Amniotic stem cell (primary cell): ENCODE measurements at places on chromosomes 2 and 18.

- no peak for DNase-seq
Observed at GRCh38 chr2:46076251-46076650, 221.0 kb upstream of the EPAS1 start.

GRCh38 chr2:65706411-65706810 lies 274.0 kb upstream of the SPRED2 start:
- DNase-seq, result no peak

GRCh38 chr2:168530982-168531622 lies 75.0 kb downstream of the CERS6 start:
- DNase-seq, result no peak

DNA sequence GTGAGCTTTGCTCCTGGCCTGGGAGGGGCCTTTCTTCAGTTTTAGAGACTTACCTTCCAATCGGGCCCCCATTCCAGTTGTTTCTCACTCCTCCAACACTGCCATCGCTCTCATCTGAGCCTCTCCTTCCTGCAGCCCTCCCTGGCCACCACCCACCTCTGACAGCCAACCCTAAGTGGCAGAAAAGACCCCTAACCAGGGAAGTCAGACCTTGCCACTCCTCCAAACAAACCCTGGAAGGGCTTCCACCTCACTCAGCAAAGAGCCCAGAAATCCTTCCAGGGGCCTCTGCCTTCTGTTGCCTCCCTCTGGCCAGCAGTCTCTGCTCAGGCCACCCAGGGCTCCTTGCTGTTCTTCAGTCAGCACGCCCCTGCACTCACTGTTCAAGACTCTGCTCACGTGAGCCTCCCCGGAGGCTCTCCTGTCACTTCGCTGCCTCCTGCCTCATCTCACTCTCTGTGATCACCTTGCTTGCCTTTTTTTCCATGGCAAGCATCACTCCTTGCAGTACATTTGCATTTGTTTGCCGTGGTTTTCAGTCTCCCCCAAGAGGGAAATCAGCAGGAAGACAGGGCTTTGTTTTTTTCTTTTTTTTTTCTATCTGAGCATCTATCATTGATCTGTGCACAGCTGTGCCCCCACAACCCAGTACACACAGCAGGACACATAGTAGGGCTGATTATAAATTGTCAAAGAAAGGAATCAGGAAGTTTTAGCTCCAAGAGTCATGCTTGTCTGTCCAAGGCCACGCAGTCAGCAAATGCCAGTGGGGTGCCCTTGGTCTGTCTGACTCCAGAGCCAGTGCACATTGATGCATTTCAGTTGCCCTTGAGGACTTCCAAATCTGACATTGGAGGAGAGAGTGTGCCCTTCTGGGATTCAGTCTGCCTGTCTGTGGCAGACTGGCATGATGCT lies 83.9 kb downstream of the INHBB start:
- DNase-seq, result no peak

DNA sequence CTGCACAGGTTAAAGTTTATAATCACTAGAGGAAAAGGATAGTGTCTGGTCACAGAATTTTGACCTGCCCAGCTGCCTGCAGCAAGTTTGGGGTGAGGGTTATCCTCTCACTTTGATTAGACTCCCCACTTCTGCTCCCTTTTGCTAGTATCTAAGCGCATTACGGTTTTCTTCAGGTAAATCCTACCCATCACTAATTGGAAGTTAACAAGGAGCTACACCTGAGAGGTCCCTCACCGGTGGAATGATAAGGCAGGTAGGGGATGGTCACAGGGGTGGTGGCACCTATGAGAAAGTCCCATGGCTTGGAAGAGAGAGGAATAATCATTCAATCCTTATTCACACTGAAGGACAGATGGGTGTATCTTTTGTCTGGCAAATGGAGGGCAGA lies 7.6 kb downstream of the BCL2 start:
- DNase-seq, result no peak

DNA sequence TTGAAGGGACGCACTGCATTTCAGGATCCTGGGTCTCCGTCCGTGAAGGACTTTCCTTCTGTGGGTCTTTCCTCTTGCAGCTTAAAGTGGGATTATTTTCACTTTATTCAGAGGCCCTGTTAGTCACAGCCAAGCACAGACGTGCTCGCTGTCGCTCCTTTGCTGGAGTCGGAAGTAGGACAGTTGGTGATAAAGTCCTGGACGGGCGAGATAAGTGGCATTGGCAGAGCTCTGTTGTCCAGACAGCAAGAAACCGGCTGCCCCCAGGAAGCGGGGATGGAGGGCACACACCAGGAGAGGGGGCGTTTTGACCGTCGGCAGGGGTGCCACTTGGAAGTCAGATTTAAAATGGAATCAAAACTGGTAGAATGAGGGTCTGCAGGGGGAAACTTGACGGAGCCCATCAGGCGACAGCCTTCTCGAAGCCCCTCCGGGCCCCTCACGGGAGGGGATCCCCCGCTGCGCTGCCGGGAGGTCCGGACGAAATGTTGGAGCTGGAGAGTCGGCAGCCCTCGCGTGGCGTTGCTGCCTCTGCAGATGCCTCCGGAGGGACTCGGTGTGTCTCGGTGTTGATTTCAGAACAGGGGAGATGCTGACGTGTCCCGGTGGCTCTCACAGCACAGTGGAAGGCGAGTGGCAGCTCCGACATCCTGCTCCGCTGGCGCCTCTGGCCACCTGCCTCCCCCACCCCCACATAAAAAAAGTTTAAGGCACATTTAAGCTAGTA lies 124.2 kb downstream of the NFATC1 start:
- DNase-seq, result no peak

DNA sequence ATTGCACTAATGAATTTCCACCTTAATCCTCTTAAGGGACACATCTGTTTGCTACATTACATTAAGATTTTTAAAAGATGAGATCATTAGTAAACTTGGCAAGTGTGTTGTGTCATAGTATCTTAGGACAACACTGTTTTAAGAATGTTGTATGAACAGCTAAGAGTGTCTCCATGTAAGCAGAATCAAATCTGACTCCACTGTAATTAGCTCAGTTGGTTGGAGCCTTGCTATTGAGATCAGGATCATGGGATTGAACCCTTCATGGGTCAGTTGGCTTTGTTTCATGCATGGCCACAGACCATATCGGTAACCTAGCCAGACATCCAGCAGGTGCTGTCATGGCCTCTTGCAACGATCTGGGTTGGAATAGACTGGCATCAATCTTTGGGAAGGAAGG lies 5.2 kb downstream of the FHOD3 start:
- no peak for DNase-seq

DNA sequence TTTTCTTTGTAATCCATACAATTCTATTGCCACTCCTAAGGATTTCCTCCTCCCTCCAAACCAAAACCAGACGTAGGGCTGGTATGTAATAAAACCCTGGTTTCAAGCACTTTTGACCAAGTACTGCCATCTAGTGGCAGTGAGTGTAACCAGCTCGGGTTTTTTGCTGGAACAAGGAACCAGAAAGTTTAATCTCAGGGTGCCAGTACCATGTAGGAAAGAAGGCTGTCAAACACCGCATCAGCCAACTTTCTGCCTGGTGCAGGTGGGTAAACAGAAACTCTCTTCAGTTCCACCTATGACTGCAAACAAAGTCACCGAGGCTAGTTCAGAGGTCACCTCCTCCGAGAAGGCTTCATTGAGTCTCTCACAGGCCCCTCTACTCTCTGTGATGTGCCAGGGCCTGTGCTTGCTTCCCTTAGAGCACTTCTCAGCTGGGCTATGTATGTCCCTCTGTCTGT lies 10.2 kb upstream of the THNSL2 start:
- DNase-seq, result peak; percentile 29

GRCh38 chr18:79912409-79912991 lies 39.0 kb downstream of the SLC66A2 start:
- no peak for DNase-seq

- DNase-seq, result peak; percentile 50
Observed at GRCh38 chr18:74745633-74746403, 148.1 kb downstream of the ZNF407 start.

DNA sequence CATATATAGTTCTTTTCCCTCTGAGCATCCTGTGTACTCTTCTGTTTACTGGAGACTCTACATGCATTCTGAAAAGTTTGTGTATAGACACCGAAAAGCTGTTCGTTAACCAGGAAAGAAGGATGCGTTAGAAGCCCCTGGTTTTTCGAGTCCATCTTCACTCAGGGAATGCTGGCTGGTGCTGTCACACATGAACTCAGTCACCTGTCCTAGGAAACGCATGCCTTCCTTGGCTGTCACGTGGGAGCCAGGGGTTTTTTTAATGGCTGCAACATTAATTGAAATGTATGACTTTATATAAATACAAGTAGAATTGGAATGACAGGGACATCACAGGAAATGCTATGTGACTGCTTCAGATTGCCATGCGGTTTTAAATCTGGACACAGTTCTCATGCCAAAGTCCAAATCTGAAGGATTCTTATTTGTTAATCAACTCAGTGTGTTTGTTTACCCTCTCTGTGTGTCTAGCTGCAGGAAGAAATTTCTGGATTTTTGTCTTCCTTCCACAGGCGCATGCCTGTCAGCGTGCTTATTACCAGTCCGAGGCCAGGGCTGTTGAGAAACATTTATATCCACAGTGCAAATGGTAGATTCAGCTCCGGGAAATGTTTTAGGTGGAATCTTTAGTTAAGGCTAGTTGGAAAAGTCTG lies 2.6 kb downstream of the RAMP1 start:
- DNase-seq, result no peak

GRCh38 chr2:203105996-203106395 lies 91.3 kb downstream of the NBEAL1 start:
- DNase-seq, result no peak

DNA sequence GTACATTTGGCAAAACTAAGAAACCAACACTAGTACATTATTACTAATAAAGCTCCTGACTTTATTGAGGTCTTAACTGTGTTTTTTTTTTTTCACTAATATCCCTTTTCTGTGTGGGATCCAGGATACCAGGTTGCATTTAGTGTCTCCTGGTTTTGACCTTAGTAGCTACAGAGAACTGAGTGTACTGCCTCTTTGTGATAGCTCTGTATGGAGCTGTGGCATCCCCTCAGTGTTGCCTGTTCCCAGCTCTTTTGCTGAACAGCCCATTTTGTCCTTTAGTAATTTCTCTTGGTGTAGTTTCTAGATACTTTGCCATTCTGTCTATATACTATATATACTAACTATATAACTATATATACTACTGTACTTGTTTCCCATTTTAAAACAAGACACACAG lies 31.6 kb downstream of the KCMF1 start:
- no peak for DNase-seq

DNA sequence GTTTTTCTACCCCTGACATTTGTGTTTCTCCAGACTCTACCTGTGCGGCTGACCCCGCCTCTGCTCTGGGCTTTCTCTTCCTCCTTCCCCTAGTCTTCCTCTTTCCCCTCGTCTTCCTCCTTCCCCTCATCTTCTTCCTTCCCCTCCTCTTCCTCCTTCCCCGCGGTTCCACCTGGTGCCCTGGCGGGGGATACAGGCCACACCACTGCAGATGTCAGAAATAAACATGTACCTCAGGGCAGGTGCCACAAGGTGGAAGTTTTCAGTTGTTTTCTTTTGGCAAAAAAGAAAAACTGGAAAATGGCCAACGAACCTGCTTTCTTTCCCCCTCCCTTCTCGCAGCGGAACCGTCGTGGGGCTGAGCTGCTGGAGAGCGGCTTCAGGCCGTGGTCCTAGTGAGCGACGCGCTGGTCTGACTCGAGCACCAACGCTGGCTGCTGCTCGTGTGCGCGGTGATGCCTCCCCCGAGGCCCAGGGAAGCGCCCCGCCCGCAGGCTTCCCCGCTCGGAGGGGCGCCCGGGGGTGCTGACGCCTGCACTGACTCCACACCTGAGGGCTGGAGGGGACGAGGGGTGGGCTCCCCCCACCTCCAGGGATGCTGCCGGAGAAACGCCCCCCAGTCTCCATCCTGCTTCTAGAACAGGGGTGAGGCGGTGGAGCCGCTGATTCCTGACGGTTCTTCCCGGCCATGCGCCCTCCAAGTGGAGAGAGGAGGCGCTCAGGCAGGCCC lies 83.7 kb upstream of the ZNF516 start:
- no peak for DNase-seq

- DNase-seq, result no peak
Observed at GRCh38 chr2:215019521-215020145, 118.8 kb downstream of the ABCA12 start.

DNA sequence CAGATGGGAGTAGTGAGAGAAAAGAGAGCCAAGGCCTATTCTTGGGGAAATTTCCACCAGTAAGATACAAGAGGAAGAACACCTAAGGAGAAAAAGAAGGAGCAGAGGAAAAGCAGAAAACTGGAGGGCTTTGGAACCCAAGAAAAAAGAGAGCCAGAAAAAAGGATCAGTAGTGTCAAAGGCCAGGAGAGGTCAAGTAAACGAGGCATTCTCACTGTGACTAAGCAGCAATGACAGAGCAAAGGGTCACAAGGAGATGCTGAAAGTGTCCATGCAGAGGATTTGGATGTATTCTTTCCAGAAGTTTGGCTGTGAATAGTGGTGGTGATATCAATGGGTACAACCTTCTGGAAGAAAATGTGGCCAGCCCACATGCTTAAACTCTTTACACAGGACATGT lies 109.5 kb downstream of the DYNAP start:
- DNase-seq, result no peak

DNA sequence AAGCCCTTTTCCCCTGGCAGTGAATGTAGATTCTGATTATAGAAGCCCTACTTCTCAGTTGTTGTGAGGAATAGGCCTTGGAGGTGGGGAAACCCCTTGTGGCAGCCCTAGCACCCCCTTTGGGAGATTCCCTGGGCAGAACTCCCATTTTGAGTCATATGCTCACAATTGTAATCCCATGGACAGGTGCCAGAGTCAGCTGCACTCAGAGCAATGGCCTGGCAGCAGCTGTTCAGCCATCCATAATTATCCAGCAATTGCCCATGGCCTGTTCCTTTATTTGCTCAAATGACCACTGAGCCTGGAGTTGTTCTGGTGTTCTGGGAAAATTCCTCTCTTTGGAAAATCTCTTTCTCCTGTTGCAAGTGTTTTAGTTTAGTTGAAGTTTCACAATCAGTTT lies 71.7 kb downstream of the PTRHD1 start:
- DNase-seq, result peak; percentile 59

- no peak for DNase-seq
Observed at GRCh38 chr2:1664698-1665097, 79.6 kb downstream of the PXDN start.

DNA sequence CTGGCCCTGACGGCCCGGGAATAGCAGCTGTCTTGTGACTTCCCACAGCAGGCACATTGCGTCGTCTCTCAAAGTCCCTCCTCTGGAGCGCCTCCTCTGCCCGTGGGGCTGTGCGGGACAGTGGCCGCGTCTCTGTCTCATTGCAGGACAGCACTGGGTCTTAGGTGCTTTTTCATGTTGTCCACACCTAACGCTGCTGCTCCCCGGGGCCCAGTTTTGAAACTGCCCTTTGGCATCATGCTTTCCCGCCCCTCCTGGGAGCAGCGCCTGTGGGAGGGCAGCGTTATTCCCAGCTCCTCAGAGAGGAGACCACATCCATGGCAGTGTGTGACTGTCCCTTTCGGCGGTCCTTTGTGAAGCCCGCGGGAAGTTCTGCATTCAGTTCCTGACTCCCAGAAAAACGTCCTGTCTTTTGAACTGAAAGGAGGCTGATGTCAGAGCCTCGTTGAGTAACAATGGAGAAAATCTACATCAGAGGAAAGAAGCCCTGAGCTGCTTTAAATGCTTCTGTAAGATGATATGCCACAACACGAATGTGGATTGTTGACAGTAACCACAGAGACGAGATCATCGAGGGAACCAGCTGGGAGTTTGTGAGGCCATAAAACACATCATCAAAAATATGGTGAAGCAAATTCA lies 226.0 kb downstream of the FAM210A start:
- DNase-seq, result peak; percentile 4
